Stimulated activated CD4-positive, alpha-beta T cell treated with anti-CD3 and anti-CD28 coated beads, Interleukin-12 subunit alpha, Interleukin-12 subunit beta, amount 100 ng/mL, for 4 hours (primary cell): ENCODE measurements at places on chromosomes 2 and 18.
A peak's percentile ranks its signal among the peaks of the same experiment; 100 is the strongest.

DNA sequence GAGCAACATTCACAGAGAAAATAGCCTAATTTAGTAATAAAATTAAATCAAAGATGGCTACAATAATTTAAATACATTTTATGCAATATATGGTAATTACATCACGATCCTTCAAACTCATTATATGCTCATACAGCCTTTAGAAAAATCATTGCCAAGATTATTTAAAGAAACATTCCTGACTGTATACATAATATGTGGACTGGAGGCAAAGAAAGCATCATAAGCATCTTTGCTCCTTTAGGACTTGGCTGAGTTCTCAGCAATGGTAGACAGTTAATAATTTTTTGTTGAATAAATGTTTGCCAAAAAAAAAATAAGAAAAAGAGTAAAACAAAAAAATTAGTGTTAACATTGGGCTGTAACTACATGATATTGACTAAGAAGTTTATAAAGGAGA is 26.9 kb downstream of the NCKAP5 start:
- no peak for DNase-seq

GRCh38 chr2:231900486-231900942 is 25.7 kb downstream of the NPPC start:
- peak; percentile 59 for DNase-seq

- DNase-seq: no peak
These were observed 36.5 kb downstream of the STAT1 start for GRCh38 chr2:190977505-190977904.

DNA sequence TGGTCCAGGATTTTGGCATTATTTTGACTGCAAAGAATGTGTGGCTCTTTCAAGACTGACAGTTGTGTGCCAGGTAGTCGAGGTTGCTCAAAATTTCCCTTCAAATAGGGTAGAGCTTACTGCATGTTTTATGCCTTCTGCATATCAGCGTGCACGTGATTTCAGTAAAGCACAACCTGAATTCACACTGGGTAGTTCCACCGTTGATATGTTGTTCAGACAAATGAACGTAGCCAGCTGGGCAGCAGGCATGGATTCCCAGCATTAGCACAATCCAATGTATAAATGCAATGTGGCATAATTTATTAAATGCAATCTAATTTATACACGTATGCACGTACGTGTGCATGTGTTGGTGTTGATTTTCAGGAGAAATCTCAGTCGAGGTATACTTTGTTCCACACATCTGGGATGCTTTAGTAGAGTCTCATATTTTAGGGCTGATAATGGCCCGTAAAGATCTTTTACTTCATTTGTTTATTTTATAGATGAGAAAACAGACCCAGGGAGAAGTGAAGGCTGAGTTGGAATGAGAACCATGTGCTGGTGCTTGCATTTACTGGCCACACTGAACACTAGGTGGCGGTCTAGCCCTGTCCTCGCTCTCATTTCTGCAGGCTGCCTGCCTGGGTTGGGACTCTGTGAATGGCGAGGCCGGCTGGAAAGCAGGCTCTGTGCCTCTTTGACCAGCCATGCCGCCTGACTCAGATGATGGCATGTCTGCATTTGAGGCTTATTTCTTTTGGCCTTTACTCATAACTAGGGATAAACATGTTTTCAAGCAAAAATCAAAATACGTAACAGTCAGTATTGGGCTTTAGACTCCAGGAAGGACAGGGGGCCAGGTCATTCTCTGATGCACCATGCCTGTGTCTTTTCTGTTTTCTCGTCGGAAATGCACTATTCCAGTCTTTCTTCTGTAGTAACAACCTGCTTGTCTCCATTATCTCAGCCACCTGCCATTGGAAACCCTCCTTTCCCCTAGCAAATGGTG is 120.4 kb downstream of the RNF144A start:
- DNase-seq: peak; percentile 43

DNA sequence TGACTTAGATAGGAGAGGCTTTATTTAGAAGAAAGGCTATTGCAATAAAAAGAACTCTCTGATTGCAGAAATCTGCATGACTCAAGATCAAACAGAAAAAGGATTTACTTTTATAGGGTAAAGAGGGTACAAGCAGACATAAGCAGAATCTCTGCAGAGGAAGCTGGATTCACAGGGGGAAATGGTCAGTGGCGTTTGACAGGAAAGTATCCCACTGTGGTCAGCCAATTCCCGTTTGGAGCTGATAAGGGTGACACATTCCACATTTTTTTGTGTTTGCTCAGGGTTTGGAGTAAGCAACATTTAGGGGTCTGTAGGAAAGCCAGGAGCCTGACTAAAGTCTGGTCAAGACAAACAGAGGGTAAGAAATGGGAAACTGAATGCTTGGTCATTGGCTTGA is 23.9 kb upstream of the SCYGR5 start:
- DNase-seq: no peak

DNA sequence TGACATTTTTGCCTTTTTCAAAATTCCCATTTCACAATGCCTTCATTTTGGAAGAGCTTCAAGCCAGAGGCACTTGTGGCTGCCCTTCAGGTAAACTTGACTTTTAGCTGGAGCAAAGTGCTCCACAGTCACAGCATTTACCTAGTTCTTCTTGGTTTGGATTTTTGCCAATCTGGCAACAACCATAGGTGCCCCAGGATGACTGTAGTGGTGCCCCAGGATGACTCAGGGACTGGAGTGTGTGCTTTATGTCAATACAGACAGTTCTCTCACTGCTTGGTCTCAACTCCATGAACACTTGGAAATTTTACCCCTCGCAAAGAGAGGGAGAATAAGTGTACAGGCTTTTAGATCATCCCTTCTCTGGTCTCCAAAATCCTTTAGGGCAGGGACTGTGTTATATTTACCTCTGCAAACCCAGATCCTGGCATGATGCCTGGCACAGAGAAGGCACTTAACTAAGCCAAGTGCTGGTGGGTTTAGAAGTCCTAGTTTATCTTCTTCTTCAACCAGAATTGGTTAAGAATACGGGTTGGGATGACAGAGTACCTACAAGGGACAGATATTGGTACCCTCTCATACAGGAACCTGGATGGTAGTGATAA is 15.3 kb upstream of the PTPN4 start:
- no peak for DNase-seq

- no peak for DNase-seq
These were observed 30.3 kb downstream of the ZNF532 start for GRCh38 chr18:58894930-58895329.

- no peak for DNase-seq
These were observed 78.5 kb upstream of the HK2 start for GRCh38 chr2:74755386-74755785.
